Activated T-helper 1 cell treated with anti-CD3 and anti-CD28 coated beads, Interleukin-12 subunit alpha, Interleukin-12 subunit beta, Interleukin-2, Interleukin-4 antibody, amounts not matched to agents 30 ng/mL and 10 ng/mL and 1 ng/mL, durations not matched to agents 14 hours and 24 hours and 36 hours (primary cell): ENCODE measurements at places on chromosomes 7 and 10.

- no peaks in the 10 kb centered on the region for H3K4me1 ChIP-seq
- no peak for DNase-seq
- H3K27ac ChIP-seq: no peak overlapping the region
- H3K36me3 ChIP-seq: peaks cover 25% of the 10 kb centered on the region
Observed at GRCh38 chr7:22980422-22980821, 33.5 kb downstream of the HYCC1 start.

GRCh38 chr10:53886325-53887300, 914.4 kb downstream of the PCDH15 start:
- DNase-seq: no peak
- H3K27ac ChIP-seq: no peak overlapping the region
- H3K27me3 ChIP-seq: no peaks in the 10 kb centered on the region

GRCh38 chr10:133272301-133272963, 4.2 kb downstream of the ADAM8 start:
- no peak for DNase-seq
- H3K4me1 ChIP-seq: no peaks in the 10 kb centered on the region
- H3K27ac ChIP-seq: no peak overlapping the region
- H3K36me3 ChIP-seq: peaks cover 7% of the 10 kb centered on the region
- no peak overlapping the region for H3K4me3 ChIP-seq

GRCh38 chr10:89419548-89419947, 5.2 kb downstream of the IFIT5 start:
- no peaks in the 10 kb centered on the region for H3K27me3 ChIP-seq
- H3K4me1 ChIP-seq: peaks cover 39% of the 10 kb centered on the region
- DNase-seq: no peak
- H3K4me3 ChIP-seq: no peak overlapping the region
- H3K27ac ChIP-seq: no peak overlapping the region
- H3K36me3 ChIP-seq: peaks cover 45% of the 10 kb centered on the region

GRCh38 chr7:83457022-83457892, 191.7 kb downstream of the SEMA3E start:
- no peaks in the 10 kb centered on the region for H3K27me3 ChIP-seq
- H3K4me3 ChIP-seq: no peak overlapping the region
- DNase-seq: no peak
- no peaks in the 10 kb centered on the region for H3K4me1 ChIP-seq
- H3K36me3 ChIP-seq: no peaks in the 10 kb centered on the region
- H3K27ac ChIP-seq: no peak overlapping the region

DNA sequence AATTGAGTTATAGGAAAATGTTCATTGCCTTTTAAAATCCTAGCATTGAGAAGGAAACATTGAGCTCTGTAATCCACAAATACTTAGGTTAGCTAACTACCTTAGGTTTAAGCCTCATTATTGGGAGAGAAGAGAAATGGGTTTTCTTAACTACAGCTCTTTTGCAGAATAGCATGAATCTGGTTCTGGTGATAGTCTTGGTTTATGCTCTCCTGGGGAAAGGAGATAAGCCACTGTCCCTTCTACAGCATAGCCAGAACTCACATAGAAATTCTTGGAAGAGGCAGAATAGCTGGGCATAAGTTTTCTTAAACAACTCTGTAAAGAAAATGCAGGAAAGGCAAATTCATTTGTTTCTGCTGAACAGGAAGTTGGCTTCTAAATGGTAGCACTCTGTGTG, 378.6 kb upstream of the CHRM2 start:
- no peak overlapping the region for H3K27ac ChIP-seq
- H3K36me3 ChIP-seq: no peaks in the 10 kb centered on the region
- H3K27me3 ChIP-seq: no peaks in the 10 kb centered on the region
- no peak for DNase-seq
- H3K4me3 ChIP-seq: no peak overlapping the region
